ENCODE measurements at places on chromosomes 12 and 14.

GRCh38 chr12:5026342-5026938 lies 17.2 kb upstream of the KCNA5 start:
- DNase-seq, result no peak

DNA sequence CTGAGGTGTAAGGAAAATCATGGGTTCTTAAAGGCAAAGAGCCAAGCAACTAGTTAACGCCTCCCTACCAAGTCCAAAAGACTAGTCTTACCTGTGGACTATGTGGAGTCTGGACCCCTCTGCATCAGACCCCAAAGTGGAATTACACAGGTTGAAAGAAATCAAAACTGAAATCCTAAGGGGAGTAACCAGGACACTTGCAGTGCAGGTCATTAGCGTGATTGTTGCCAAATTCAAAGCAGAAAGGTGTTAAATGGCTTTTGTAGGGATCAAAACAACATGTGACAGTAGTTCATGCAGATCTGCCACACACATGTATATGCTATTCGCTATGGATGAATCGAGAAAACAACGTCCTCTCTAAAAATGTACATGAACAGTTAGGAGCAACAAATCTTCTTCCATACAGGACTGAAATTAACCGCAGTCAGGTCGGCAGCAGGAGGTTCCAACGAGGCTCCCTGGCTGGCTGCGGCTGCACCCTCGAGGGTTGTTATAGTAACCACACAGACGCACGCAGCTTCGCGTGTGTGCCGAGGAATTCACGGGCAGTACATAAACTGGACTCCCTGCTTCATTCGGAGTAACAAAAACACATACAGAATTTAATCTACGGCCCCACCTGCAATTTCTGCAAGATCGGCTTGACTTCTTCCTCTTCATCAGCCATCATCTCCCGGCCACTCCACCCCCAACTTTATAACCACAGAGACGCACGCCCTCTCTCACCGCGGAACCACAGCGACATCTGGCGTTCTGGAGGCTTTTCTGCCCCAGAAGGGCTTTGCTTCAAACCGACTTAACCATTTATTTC lies at the start of gene TTC5:
TTC5 (minus strand) TSS at position 687 of the 814 bp plus-strand sequence; CDS start at position 673, 14 bp downstream.
- peak; percentile 91 for DNase-seq

- DNase-seq, result no peak
Observed at GRCh38 chr12:122230798-122231197, 4.9 kb upstream of the DIABLO start.

- no peak for DNase-seq
Observed at GRCh38 chr12:130423991-130424857, 86.5 kb downstream of the PIWIL1 start.

DNA sequence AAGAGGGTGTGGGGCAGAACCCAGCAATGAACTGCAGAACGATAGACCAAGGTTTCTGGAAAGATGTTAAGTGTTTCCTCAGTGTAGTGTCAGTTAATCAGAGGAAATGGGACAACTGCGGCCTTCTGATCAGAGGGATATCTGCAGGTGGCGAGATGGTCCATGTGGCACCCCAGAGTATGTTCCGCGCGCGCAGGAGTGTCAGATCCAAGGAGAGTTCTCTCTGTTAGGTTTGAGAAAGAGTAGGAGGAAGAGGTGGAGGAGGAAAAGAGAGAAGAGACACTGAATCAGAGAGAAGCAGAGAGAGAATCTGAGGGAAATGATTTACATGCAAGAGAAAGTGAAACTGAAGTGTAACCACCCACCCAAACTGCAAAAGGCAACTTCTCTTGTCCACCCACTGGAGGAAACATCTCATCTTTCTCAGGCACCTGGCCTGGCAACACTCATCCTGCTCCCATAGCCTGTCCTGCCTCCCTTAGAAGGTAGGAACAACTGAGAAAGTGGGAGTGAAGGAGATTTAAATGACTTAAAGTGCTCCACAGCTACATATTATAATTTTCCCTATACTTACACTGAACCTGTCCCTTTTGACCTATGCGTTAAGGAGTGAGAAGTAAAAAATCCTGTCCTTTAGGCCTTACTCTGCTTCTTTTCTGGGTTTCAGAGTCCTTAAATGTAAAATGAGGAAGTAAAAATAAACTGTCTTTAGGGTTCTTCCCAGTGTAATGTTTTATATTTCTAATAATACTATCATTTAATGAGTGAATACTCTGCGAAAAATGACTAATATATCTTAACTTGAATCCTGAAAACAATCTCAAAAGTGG lies 6.8 kb upstream of the TESPA1 start:
- DNase-seq, result peak; percentile 54

- DNase-seq, result no peak
Observed at GRCh38 chr12:118958520-118958919, 22.8 kb upstream of the SRRM4 start.

- no peak for DNase-seq
Observed at GRCh38 chr14:47739541-47739940, 64.1 kb upstream of the MDGA2 start.

DNA sequence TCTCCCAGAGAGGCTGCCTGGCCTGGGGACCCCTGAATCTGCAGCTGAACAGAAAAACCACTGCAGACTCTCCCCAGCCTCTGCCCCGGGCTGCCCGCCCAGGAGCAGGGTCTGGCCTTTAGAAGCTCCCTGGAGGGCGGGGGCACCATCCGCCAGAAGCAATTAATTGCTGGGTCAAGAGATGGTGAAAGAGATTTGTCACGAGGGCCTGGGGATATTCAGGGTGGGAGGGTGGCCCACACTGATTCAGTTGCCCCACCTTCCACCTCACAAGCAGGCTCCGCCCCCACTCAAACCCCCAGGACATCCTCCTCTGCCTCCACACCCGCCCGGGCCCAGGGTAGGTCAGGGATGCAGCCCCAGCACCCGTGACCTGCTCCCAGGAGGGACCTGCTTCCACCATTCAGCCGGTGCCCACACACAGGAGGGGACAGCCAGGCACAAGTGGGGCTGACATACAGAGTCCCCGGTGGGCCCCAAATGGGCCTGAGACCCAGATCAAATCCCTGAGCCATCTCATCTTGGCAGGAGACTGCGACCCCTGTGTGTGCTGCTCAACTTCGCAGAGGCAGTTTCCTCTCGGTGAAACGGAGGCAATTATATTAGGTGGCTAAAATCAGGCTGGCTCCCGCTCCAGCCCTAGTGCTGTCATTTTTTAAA lies 23.0 kb downstream of the NCOR2 start:
- no peak for DNase-seq

DNA sequence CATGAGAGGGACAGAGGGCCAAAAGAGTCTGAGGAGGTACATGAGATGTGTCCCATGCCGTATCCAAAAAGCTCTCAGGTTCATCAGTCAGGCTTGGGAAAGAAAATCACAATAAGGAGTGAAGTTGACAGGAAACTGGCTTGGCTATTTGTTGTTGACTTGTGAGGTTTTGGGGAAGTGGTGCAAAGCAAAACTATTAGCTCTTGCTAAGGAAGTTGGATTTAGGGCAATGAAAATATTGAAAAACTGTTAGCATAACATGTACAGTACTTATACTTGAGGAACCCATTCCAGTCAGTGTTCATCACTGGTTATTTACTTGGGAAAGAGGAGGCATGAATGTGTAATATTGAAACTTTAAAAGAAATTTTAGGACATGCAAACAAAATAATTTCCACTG lies 145.9 kb downstream of the DUSP6 start:
- no peak for DNase-seq

GRCh38 chr12:116592731-116593130 lies 33.5 kb downstream of the MAP1LC3B2 start:
- DNase-seq, result no peak

DNA sequence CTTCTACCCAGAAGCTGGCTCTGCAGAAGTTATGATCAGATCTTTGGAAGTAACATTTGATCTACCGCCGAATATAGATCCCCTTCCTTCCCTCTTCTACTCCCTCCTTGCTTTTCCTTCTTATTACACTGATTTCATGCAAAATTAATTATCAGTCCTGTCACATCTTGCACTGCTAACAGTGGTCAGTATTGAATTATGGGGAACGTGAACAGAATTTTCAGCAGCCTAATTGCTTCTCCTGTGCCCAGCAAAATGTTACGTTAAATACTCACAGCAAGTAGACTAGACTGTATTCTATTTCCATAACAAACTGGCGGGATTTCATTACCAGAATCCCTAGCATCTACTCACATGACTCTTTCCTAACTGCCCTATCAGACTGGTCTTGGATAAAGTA lies 596.9 kb downstream of the DIO2 start:
- DNase-seq, result no peak

DNA sequence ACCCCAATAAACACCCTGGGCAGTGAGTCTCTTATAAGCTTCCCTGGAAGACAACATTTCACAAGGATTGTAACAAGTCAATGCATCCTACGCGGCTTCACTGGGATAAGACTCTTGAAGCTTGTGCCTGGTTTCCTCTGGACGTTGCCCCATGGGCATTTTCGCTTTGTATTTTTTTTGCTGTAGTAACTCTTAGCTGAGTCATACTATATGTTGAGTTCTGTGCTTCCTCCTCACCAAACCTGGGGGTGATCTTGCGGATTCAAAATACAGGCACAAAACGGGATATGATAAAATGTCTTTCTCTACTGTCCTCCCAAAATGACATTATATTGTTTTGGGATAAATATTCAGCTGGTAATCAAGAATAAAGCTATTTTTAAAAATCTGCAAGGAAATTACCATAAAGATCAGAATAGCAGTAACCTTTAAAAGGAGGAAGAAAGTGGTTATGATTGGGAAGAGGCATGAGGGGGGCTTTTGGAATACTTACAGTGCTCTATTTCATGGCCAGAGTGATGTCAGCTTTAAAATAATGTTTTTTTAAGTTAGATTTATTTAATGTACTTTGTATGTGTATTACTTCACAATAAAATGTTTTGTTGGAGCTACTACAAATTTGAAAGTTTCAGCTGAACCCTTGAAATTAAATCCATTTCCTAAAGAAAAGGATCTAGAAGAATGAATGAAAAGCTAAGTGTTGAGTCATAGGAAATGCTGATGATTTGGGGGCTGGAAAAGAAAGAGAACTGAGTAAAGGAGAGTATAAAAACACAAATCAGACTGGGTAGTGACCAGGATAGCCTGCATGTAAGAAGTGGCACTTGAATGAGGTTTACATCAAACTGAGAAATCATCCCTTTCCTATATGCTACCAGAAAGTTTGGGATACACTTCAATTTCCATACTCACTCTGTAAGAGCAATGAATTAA lies 14.7 kb downstream of the BTBD7 start:
- no peak for DNase-seq

DNA sequence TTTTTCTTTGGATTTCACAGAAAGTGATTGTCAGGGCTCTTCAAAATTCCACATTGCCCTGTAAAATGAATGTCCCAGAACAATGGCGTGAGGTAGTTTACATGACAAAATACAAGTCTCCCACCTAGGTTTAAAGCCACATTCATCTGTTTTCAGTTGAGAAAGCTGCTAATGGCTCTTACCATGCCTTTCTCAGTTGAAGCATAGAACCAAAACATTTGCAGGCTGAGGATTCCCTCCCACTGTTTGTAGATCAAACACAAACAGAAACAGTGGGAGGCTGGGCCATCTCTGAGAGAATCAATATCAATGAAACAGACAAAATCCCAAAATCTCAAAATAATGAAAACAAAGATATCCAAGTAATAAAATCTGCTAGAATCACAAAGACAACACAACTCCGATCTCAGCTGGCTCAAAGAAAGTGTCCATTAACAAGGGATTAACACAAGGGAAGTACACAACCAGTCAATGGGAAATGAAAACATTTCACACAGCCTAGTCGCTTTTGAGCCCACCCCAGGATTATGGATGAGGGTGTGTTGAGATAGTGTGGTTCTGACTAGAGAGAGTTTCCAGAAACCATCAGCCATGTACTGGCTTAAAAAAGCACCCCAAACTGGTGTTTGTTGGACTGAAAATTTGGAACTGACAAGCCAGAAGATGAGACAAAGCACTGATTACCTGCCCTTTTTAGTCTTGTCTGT lies 54.5 kb upstream of the TMEM260 start:
- no peak for DNase-seq

- DNase-seq, result no peak
Observed at GRCh38 chr12:81261508-81262207, 183.8 kb downstream of the ACSS3 start.

- peak; percentile 14 for DNase-seq
Observed at GRCh38 chr14:64673748-64674147, 30.5 kb upstream of the PLEKHG3 start.

DNA sequence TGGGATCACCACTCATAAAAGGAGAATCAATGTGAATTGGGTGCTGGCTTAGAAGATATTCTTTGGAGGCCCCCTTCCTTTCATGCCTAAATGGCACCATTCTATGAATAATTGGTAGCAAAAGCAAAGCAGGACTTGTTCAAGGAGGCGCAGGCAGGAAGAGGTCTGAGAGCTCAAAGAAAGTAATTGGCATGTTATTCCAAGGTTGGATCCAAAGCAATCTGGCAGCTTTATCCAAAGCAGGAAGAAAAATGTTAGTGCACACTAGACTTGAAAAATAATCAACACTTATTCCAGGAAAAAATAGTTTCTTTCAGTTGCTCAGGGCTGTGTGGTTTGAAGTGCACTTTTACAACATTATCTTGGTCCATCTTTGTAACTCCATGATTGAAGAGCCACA lies 326.4 kb downstream of the NUAK1 start:
- DNase-seq, result no peak

- no peak for DNase-seq
Observed at GRCh38 chr12:56930241-56930640, 4.0 kb downstream of the SDR9C7 start.

- no peak for DNase-seq
Observed at GRCh38 chr12:107736914-107737313, 24.0 kb downstream of the PRDM4 start.

DNA sequence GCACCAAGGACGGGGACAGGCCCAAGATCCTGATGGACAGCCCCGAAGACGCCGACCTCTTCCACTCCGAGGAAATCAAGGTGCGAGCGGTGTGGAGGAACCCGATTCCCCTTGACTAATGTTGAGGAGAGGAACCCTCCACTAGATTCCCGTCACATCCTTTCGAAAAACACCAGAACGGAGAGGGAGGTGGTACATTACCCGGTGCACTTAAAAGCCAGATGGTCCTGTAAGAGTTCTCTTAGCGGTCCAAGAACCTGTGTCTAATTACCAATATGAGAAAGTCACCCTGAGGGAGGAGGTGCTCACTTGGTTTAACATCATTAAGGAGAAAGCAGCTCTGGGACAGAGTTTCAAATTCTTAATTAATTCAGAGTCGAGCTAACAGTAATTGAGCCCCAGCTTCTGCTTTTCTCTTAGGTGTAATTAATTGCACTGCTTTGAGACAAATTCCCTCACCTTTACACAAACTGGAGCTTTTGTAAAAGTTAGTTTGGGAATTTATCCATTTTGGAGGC lies 450 bp downstream of the PRKAB1 start:
- no peak for DNase-seq

DNA sequence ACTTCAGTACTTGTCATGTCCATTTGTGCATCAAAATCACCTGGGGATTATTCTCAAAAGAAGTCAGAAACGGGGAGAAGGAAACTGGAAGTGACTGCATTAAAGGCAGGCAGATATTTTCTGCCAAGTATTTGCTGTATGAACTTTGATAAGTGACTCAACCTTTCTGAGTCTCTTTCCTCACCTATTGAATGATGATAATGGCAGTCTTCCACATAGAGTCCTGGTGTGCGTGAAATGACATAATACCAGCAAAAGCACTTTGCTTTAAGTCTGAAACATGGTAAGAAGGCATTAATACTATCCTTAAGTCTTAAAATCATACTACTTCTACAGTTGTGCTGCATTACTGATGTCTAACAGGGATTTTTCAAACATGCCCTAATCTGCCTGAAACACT lies 278.5 kb downstream of the ADAMTS20 start:
- DNase-seq, result no peak

GRCh38 chr14:106625186-106625585 lies 1098.8 kb downstream of the TMEM121 start:
- DNase-seq, result no peak

- no peak for DNase-seq
Observed at GRCh38 chr12:48969833-48970701, 1.5 kb downstream of the WNT10B start.

All from activated CD4-positive, alpha-beta T cell treated with anti-CD3 and anti-CD28 coated beads for 48 hours (primary cell).